ENCODE measurements at places on chromosomes 16 and 17.

DNA sequence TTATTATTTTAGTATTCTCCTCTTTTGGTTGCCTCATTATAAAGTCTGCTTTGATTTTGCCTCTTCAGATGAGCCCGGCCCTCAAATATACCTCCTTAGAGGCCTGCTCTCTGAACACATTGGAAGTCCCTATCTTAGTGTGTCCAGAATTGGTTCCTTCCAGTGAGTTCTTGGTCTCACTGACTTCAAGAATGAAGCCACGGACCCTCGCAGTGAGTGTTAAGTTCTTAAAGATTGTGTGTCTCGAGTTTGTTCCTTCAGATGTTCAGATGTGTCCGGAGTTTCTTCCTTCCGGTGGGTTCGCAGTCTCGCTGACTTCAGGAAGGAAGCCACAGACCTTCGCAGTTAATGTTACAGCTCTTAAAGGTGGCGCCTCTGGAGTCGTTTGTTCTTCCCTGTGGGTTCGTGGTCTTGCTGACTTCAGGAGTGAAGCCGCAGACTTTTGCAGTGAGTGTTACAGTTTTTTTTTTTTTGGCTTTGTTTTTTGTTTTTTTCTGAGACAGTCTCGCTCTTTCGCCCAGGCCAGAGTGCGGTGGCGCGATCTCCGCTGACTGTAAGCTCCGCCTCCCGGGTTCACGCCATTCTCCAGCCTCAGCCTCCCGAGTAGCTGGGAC, 45.8 kb upstream of the NOS2 start:
- DNase-seq = no peak

DNA sequence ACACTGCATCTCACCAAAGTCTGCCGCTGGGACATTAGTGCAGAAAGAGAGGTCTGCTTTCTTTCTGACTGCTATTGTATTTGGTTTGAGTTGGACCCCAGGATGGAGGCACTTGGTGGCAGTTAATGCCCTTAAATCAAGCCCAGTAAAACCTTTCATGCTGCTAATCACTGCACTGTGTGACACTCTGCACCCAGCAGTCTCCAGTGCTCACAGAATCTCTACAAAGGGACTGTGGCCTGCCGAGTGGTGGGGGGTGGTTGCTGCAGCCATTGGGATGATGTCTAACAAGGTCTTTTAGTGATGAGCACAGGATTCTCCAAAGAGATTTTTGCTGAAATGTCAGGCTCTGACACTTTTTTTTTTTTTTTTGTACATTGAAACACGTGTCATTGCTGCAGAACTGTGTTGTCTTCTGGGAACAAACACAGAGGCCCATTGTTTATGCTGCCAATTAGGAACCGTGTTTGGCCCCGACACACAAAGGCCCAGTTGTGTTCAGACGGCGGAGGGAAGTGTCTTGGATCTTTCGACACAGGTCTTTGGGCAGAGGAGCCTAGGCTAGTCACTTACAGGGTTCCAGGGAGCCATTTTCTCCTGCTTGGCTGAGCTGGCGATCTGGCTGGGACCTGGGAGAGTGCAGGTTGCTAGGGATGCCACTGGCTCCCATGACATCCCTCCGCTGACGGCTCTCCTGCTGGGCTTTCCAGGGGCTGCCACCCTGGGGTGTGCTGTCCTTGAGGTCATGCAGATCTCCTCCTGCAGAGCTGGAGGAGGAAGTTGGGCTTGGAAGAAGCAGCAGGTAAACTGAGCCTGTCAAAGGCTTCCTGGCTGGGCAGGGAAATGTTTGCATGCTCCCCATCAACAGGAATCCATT, 16.2 kb upstream of the TNRC6C start:
- DNase-seq = no peak

GRCh38 chr17:50181591-50182560, 16.1 kb downstream of the SGCA start:
- DNase-seq = peak; percentile 65

- DNase-seq = peak; percentile 21
These were observed 25.6 kb upstream of the CRISPLD2 start for GRCh38 chr16:84794186-84794585.

DNA sequence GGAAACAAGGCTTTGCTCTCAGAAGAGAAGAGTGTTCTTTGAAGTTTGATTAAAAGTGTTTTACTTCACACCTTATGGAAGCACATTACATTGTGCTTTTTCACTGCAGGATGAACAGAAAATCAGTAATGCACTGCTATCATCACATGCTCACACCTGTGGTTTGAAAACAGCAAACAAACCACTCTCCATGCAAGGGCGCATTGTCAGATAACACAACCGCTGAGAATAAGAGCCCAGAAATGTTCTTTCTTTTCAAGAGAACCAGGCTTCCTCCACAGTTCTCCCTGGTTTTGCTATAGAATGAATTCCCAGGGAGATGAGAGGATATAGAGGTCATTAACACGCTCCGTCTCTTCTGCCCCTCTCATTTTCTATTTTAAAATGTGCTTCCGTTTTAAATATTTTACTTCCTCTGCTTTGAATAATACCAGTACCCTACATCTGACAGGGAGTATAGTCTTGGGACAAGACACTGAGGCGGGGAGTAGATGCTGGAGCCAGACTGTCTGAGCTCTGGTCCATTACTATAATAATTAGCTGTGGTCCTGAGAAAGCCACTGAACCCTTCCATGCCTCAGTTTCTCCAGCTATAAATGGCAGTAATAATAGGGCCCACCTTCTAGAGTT, 71.6 kb downstream of the CDK5R1 start:
- DNase-seq = no peak

GRCh38 chr17:79942591-79943346, 92.9 kb downstream of the TBC1D16 start:
- DNase-seq = peak; percentile 18

- DNase-seq = no peak
These were observed 992 bp downstream of the GP2 start for GRCh38 chr16:20326321-20326720.

GRCh38 chr17:80959330-80960036, 32.2 kb upstream of the CHMP6 start:
- DNase-seq = peak; percentile 48

- peak; percentile 84 for DNase-seq
These were observed 7.1 kb upstream of the TEX19 start for GRCh38 chr17:82351713-82352488.

GRCh38 chr17:78046923-78047322, 81.6 kb downstream of the TMC6 start:
- DNase-seq = no peak

GRCh38 chr16:57479205-57479975, 6.9 kb downstream of the DOK4 start:
- peak; percentile 54 for DNase-seq

DNA sequence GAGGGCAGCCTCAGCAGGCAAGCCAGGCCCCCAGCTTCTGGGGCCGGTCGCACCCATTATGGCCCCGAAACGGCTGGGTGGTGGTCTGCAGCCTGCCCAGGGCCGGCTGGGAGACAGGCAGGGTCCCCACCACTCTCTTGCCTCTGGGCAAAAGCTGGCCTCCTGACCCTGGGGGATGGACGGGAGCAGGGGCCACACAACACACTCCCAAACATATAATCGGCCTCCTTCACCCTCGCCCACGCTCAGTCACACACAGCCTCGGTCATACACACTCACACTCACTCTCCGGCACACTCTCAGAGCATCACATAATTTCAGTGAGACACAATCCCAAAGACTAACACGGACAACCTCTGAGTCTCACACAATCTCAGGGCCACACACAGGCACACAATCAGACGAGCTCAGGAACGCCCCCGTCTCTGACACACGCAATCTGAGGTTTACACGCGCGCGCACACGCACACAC, 589 bp downstream of the PEMT start:
- DNase-seq = no peak

- no peak for DNase-seq
These were observed 33.2 kb downstream of the COX4I1 start for GRCh38 chr16:85832570-85833218.

DNA sequence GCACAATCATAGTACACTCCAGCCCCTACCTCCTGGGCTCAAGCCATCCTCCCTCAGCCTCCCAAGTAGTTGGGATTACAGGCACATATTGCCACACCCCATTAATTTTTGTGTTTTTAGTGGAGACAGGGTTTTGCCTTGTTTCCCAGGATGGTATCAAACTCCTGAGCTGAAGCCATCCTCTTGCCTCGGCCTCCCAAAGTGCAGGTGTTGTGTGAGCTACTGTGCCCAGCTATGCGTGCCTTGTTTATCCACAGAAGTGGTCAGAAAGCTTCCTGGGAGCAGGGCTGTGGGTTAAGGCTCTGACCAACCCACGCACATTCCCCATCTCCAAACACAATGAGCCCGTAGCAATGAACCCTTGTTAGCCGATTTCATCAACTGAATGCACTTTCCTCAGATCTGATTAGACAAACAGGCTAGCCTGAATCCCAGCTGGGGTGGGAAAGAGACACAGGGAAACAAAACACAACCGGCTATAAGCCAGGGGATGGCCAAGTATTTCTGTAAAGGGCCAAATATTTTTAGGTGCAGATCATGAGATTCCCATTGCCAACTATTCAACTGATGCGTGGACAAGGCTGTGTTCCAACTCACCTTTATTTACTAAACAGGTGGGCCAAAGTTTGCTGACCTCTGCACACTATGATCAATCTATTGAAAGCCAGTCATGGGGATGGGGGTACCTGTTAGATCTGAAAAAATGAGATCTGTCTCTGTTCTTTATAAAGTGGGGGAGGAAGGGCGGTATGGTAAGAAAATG, 193.6 kb downstream of the CPPED1 start:
- no peak for DNase-seq

- peak; percentile 97 for DNase-seq
These were observed 12.4 kb upstream of the CACNG4 start for GRCh38 chr17:66952031-66952524.

- no peak for DNase-seq
These were observed 136.9 kb downstream of the GRIN2A start for GRCh38 chr16:10045291-10045775.

DNA sequence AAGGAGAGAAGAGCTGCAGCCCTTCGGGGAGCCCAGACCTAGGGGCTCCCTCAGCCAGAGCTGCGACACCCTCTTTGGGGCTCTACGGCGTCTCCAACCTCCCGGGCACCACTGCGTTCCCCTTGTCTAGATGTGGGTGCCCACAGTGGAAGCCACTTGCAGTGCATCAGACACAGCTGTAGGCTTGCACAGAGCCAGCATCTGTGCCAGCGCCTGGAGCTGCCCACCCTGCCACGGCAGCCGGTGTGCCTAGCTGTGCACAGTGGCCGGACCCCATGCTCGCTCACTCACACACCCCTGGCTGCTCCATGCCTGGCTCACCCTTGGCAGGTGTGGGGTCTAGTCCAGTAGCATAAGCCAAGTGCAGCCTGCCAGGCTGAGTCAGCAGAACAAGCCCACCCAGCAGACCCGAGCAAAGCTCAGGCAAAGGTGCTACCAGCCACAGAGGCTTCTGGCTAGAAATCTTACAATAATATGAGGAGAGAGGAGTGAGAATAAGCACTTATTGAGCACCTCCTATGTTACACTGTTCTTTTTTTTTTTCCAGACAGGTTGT, 12.9 kb upstream of the KDM8 start:
- DNase-seq = no peak

- DNase-seq = peak; percentile 50
These were observed 22.6 kb downstream of the GJD3 start for GRCh38 chr17:40341808-40342503.

GRCh38 chr17:39740357-39741111, 2.8 kb downstream of the GRB7 start:
- peak; percentile 45 for DNase-seq

DNA sequence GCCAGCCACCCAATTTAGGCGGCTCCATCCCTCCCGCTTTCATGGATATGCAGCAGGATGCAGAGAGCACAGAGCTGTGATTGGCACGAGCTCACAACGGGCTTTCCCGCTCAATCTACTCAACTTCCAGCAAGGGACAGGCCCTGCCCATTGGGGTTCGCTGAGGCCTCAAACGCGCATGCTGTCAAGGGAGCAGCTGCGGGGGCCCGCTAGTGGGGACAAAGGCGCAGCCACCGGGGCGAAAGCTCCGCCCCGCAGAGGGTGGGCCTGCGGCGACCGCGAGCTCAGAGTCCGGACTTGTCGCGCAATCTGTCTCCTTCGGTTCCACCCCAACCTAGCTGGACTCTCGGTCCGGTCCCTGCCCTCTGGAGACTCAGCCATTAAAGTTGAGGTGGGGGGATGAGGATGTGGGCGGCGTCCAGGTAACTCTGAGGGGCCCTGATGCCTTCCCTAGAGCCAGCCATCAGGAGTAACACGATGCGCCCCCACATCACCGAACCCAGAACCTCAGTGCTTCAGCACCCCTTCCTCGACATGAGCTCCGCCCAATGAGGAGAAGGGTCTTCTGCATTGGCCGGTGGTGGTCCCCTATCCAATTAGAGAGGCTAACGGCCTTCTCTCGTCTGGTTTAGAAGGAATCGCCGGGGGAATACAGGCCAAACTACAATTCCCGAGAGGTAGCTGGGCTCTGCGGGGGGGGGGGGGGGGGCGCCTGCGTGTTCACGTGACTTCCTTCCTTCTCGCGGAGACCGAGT, 489 bp upstream of the NFATC3 start:
- DNase-seq = peak; percentile 61

DNA sequence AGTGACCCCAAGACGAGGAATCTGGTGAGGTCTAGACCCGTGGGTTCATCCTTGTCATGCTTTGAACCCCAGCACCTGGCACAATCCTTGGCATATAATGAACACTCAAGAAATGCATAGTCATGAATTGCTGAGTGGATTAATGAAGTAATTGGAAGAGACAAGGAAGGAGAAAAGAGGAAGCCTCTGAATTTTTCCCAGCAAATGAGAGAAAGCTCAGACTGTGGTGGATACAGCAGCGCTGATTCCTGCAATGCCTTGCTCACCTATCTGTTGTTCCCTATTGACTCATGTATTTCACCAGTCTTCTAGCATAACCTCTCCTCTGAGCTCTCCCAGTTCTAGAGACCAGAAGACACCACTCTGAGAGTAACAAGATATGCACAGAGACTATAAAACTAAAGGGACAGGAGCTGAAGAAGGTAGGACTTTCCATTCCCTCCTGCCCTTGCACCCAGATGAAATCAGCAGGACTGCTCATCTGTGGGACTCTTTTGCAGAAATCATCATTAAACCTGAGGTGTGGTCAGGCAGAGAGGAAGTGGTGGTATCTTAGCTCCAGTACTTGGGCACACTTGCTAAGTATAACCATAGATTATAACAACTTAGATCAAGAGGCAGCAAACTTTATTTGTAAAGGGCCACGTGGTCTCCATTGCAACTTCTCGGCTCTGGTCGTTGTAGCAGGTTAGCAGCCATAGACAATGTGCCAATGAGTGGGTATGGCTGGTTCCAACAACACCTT, 102.8 kb downstream of the MAF start:
- DNase-seq = no peak

Data from IMR-90 (cell line).